ENCODE measurements at places on chromosomes 3 and 15.

- ATAC-seq, result no peak
These were observed 290.6 kb downstream of the ADAMTS17 start for GRCh38 chr15:100050877-100051786.

DNA sequence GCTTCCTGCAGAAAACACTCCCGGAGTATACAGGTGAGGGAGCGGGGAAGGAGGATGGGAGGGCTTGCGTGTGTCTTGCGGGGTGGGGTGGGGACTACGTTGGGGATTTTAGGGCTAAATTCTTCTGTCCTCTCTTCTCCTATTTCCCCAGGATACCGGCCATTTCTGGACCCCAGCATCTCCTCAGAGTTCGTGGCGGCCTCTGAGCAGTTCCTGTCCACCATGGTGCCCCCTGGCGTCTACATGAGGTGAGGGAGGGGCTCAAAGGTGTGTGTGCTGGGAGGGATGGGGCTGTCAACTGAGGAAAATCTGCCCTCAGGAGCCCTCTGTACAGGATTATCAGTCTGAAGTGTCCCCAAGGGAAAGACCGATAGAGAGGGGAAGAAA, 6.6 kb downstream of the DUOX1 start:
- ATAC-seq, result no peak

DNA sequence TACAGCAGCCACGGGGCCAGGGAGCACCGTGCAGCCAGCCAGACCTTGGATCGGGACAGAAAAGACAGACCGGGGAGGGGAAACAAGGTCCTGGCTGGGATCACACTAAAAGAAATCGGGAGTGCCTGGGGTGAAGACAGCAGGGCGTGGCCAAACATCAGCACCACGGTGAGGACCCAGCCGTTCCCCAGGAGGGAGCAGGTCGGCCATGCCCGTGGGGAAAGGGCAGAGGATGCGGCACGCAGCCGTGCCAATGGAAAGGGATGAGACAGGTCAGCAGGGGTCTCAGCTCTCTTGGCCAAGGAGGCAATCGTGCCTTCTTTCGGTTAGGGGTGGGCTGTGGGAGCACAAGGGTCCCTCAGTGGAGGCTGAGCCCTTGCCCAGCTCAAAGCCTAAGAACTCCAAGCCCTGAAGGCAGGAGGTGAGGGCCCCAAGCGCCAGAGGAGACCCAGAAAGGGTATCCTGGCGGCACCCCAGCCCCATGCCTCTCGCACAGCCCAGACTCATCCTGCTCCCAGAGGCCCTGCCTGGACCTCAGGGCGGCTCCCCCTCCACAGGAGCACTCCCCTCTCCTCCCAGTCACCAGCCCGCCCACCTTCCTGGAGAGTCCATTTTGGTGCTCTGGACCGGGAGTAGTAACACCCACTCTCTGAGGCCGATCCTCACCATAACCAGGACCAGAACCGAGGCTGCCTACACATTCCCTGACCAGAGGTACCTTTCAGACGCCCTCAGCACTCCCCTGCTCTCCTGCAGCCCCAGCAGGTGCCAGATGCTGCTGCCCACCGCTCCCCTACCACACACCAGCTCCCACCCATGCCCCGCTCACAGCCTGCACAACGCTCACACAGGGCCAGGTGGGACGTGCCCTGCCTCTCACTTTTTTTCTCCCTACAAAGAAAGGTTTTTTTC, 23.2 kb upstream of the OCA2 start:
- ATAC-seq, result no peak

- peak; percentile 99 for ATAC-seq
These were observed 203.7 kb downstream of the SLC9A9 start for GRCh38 chr3:143644370-143645089.

DNA sequence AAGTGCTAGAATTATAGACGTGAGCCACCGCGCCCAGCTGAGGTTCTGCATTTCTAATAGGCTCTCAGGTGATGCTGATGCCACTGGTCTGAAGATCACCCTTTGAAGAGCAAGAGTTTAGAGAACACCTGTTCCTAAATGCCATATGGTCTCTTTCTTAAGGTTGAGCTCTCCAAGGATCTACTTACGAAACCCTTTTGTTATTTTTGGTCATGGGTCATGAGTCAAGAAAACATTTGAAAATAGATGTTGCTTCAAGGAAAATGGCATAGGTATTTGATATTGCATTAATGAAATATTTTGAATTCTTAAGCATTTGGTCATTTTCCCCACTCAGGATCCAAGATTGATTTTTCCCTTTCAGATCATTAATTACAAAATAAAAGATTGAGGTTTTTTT, 74.7 kb upstream of the SOX2 start:
- no peak for ATAC-seq

GRCh38 chr3:20404741-20405100, 218.7 kb upstream of the SGO1 start:
- no peak for ATAC-seq

DNA sequence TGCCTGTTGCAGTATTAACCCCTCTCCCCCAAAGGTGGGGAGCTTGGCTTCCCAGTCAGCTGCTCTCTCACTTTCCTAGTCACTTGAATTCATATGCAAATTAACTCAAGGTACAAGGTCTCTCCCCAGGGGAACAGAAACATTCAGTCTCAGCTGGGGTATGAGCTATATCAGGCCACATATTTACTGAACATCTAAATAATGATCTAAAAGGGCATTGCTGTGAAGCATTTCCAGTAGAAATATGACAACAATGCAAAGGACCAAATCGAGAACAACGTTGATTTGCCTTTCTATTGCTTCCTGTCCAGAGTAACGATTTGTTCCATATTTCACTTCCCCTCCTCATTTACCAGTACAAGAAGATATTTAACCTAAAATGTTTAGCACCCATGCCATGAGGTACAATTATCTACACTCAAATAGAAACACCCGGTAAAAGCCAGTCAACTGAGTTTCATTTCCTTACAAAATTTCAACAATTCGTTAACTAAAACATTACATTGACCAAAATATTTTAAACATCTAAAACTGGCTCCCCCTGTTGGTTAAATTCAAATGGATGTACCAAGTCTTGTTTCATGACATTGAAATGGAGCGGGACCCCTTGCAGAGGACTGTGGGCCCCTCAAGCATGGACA, 36.5 kb upstream of the KLHL6 start:
- no peak for ATAC-seq

DNA sequence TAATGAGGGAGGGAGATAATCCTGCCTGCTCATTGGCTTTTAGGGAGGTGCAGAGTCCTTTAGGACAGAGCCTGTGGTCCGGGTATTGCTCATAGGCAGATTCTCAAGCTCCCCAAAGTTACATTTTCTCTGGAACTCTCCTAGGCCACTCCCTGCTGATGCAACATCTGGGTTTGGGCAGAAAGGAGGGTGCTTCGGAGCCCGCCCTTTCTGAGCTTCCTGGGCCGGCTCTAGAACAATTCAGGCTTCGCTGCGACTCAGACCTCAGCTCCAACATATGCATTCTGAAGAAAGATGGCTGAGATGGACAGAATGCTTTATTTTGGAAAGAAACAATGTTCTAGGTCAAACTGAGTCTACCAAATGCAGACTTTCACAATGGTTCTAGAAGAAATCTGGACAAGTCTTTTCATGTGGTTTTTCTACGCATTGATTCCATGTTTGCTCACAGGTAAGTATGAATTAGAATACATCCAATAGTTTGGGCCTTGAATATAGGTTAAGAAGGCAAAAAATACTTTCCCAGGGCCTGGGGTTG, at the start of gene IL20RB:
TSS of gene IL20RB (plus strand) at position 233 of the 538 bp plus-strand sequence. CDS start at position 364, 131 bp downstream.
- peak; percentile 41 for ATAC-seq

DNA sequence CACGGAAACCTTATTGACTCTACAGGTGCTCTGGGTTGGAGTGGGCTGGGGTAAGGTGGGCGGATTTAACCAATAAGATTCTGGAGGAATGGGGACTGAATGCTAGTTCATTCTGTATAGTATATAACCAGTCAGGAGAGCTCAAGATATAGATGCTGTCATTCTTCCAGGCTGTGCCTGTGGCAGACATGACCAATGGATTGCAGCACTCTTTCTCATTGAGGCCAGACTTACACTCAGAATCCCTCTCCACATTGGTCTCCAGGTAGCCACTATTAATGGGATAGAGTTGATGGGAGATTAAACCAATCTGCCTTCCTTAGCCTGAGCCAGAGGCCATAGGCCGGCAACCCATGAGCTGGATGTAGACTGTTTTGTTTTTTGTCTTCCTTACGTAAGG, 82.8 kb upstream of the MEF2A start:
- no peak for ATAC-seq

DNA sequence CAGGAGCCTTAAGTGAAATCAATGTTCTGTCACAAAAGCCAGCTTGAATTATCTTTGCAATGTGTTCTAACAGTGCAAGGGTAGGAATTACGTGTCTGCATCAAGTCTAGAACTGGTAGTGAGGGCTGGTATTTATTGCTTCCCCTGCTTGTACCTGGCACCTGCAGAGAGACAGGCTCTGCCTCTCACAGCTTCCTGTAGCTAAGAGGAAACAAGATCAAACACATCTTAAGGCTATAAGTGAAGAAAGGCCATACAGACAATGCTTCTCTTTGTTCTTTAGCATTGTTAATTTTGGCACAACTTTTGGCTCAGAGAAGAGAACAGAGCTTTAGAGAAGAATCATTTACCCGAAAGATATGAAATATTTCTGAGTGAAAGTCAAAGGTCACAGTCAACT, 479.9 kb downstream of the GRM7 start:
- no peak for ATAC-seq

DNA sequence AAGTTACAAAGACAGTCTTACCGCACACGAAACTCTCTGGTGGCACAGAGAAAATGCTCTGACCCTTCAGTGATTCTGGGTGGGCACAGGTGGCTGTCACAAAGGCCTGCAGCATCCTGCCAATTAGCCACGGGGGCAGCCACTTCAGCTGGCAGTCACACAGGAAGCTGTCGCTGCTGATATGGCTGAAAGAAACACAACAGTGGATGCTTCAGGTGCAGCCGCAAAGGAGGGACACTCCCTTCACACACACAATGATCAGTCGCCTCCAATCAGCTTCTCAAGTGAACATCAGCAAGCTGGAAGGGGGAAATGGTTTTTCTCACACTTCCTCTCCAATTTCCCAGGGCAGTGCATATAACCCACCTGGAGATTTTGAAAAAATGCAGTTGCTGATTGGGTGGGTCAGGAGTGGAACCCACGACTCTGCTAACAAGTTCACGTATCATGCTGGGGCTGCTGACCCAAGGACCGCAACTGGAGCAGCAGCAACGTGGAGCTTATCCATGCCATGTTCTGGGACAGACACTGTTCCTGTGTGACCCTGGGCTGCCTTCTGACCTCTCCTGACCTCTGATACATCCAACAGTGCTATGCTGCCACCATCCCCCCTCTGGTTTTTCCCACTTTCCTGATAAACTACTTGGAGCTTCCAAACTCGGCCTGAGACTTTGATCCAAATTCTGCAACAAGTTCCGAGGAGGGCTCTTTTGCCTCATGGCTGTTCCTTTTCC, 106.6 kb downstream of the LRIG1 start:
- ATAC-seq, result no peak

DNA sequence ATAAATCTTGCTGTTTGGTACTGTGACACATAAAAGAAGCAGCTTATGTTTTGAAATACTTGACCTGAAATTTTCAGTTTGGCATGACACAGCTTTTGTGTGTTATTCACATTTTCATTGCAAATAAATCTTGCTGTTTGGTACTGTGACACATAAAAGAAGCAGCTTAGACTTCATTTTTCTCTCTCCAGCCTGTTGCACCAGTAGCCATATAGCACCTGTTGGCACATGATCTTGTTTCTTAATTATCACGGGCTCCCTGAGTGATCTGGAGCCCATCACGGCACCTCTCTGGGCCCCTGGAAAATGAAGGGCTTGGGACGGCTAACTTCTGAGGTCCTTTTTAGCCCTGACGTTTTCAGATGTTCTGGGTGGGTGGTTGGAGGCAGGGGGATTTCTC, 77.4 kb upstream of the SLCO3A1 start:
- ATAC-seq, result no peak

- peak; percentile 5 for ATAC-seq
These were observed at the start of gene BDH1 for GRCh38 chr3:197555281-197556261. TSS of gene BDH1 (minus strand) at chr3:197555968. CDS start at chr3:197546443, 9,525 bp downstream.

DNA sequence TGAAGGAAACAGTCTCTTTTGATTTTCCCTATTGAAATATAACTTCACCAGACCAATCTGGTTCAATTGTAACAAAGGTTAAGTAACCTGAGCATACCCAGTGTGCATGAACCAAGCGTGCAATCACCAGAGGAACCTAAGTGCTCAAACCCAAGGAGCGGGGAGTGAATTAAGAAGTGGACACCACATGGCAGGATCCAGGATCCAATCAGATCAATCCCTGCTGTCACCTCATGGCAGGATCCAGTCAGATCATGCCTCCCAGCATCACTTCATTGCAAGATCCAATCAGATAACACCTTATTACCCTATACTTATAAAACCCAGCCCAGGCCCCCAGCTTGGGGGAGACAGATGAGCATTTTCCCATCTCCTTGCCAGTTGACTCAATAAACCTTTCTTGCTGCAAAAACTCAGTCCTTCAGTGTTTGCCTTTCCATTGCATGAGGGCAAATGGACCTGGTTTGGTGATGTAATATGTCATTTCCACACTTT, 38.9 kb upstream of the RNU6-1 start:
- no peak for ATAC-seq

DNA sequence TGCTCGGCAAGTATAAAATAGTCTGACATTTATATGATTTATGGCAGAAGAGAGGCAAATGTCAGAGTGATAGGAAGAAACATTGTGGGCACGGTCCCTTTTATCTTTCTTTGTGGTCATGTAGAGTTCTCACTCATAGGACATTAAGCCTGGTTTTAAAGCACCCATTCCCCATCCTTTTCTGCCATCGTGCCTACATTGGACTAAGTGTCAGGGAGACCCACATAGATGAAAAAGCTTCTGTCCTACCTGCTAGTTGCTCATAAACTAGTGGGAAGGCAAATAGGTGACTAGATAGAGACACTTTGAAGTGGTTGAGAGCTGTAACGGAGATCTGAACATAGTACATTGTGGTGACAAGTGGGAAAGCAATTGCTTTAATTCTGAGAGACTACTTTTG, 155.7 kb downstream of the B3GALNT1 start:
- no peak for ATAC-seq

DNA sequence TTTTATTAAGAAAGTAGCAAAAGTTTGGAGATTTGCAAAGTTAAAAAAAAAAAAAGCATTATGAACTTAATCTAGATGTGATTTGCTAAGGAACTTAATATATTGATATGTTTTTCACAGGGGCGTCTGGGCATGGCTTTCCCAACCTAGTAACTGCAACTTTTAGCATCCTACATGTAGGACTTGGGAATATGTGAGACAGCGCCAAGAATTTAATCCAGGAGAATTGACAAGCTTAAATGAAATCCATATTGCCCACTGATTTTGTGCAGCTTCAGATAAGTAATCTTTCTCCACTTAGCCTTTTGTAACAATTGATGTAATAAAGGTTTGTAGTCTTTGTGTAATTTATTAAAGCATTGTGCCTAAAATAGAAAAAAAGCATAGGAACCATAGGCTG, 982 bp upstream of the GABPB1 start:
- no peak for ATAC-seq

DNA sequence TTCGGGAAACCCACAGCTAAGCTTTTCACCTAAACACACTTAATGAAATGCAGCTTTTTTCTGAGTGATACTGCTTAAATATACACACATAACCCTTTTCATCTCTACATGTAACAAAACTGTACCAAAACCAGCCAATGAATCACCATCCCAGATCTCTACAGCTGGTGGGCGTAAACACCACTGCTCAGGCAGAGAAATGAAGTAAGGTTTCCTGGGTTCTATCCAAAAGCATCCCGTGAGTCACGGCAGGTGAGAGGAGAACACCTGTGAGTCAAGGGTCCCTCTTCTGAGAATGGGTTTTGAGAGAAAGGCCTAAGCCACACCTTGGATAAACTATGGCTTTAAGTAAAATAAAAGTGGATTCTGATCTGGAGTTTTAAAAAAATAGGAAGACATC, 2.6 kb downstream of the CLDN1 start:
- no peak for ATAC-seq

- ATAC-seq, result no peak
These were observed 449.4 kb upstream of the PROK2 start for GRCh38 chr3:72234391-72234790.
